Immature natural killer cell (primary cell): ENCODE measurements at places on chromosomes 2 and 18. TPM values are rescaled to one million over a fixed set of nuclear protein-coding genes. Genes with fewer than 3 reads are reported as not detected.

GRCh38 chr2:68463287-68463877 is 3.7 kb downstream of the FBXO48 start:
- no peak overlapping the region for H3K27ac ChIP-seq
- H3K4me3 ChIP-seq = no peak overlapping the region
- peaks cover 16% of the 10 kb centered on the region for H3K27me3 ChIP-seq

GRCh38 chr18:12236934-12237832 is 17.0 kb upstream of the CIDEA start:
- H3K27me3 ChIP-seq = peaks cover 15% of the 10 kb centered on the region
- peak; percentile 48 for DNase-seq
- no peaks in the 10 kb centered on the region for H3K36me3 ChIP-seq

Gene RTP5
- not detected for polyA plus RNA-seq

Gene TUBA3D
- not detected for polyA plus RNA-seq

DNA sequence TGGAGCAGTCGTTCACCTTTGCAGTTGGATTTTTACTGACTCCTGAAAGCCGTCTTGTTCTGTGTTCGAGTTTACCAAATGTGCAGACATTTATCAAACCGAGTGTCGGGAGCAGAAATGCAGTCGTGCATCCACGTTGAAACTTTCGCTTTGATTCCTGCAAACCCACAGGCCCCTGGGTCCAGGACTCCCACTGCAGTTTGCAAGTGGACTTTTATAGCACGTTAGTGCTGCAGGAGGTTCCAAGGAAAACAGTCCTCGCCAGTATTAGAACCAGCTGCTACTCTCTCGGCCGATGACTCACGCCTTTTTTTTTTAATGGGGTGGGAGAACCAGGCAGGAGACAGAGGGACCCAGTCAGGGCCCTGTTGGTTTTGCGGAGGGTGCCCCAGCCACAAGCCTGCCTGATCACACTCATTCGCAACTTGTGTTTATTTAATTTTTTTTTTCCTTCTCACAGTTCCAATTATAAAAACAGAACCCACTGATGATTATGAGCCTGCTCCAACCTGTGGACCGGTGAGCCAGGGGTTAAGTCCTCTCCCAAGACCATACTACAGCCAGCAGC is 90.1 kb downstream of the NFATC1 start:
- no peaks in the 10 kb centered on the region for H3K4me1 ChIP-seq
- DNase-seq = no peak
- no peak overlapping the region for H3K27ac ChIP-seq
- H3K36me3 ChIP-seq = no peaks in the 10 kb centered on the region

- no peaks in the 10 kb centered on the region for H3K36me3 ChIP-seq
- peak overlapping the region; percentile 33 for H3K4me3 ChIP-seq
- peaks cover 15% of the 10 kb centered on the region for H3K4me1 ChIP-seq
Observed at GRCh38 chr2:152335726-152336118, 748 bp downstream of the FMNL2 start.

DNA sequence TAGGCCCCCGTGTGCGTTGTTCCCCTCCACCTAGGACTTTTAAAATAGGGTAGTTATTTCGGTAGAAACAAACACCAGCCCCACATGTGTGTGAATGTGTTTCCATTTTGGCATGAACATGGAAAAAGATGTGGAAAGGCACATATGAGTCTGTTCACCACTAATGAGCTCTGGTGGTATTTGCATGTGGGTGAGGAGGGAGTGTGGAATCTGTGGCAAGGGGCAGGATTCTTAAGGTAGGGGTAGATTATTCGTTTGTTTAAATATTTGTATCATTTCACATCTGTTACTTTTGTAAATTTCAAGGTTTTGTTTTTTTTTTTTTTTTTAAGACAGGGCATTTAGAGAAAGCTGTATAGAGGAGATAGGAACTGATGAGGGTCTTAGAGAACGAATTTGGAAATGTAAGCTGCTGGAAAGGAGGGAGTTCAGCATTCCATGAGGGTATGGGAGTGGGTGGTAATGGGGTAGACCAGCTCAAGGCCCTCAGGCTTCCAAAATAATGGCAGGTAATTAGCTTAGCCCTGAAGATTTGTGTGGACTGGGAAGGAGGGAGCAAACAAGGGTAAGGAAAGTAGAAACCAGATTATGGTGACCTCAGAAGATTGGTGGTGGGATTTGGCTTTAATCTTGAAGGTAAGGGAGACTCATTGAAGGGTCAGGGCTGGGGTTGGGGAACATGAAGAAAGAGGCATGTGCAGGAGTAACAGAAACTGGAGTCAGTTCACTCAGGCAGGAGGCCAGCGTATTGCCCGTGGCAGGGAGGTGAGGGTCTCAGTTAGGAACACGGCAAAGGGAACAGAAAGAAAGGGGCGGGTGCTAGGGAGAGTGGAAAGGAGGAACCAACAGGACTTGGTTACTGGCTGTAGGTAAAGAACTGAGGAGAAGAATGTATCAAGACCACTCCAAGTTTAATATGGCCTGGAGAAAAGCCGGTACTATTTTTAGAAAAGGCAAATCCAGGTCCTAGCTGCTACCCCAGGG is 123.6 kb downstream of the PLB1 start:
- no peak for DNase-seq
- H3K27me3 ChIP-seq = peaks cover 6% of the 10 kb centered on the region
- no peaks in the 10 kb centered on the region for H3K36me3 ChIP-seq
- H3K4me3 ChIP-seq = no peak overlapping the region

DNA sequence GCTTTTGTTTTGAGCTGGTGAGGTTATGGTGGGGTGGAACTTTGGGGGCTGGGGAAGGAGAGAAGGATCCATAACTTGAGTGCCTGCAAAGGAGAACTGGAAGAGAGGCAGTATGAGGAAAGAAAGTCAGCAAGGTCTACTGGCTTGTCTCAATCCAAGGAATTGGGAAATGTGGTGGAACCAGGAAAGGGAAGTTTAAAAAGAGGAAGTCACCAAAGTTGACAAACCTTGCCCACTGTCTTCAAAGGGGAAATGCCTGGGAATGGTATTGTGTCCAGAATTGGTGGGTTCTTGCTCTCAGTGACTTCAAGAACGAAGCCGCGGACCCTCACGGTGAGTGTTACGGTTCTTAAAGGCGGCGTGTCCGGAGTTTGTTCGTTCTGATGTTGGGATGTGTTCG is 304.1 kb upstream of the FAM98A start:
- DNase-seq = no peak
- no peaks in the 10 kb centered on the region for H3K4me1 ChIP-seq
- H3K36me3 ChIP-seq = no peaks in the 10 kb centered on the region
- no peak overlapping the region for H3K27ac ChIP-seq
- H3K4me3 ChIP-seq = no peak overlapping the region

DNA sequence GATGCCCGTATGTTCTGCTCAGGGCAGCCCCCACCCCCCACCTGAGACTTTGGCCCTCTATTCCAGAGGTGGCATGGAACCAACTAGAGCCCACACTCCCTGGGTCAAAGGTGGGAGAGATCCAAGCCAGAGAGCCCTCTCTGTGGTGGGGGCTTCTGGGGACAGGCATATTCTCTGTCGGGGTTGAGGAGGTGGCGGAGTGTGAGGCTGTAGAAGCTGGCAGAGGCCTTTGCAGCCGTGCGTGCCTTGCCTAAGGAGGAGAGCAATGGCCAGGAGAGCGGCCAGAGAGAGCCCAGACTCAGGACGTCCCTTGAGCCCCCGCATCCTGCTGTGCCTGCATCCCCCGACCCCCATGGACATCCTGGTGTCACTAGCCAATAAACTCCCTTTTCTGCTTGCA is 79.2 kb upstream of the HPCAL1 start:
- DNase-seq = no peak
- H3K36me3 ChIP-seq = no peaks in the 10 kb centered on the region
- H3K4me1 ChIP-seq = no peaks in the 10 kb centered on the region
- H3K27ac ChIP-seq = no peak overlapping the region

DNA sequence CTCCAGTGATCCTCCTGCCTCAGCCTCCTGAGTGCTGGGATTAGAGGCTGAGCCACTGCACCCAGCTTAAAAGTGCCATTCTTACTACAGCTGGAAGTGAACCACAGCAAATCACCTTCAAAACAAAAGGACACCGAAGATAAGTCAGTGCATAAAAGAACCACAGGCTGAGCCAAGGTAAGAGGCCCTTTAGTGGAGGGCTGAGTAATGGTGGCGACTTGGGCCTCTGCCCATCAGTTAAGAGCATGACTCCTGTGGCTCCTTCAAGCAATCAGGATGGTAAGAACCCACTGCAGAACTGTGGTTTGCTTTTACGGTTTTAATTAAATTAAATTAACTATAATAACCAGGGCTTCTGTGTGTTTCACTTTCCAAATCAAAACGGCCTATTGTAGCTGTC is 75.1 kb downstream of the CTAGE1 start:
- peak overlapping the region; percentile 95 for H3K4me3 ChIP-seq
- peaks cover 92% of the 10 kb centered on the region for H3K4me1 ChIP-seq
- peak; percentile 81 for DNase-seq
- peaks cover 21% of the 10 kb centered on the region for H3K27me3 ChIP-seq

- peaks cover 13% of the 10 kb centered on the region for H3K4me1 ChIP-seq
- peaks cover 13% of the 10 kb centered on the region for H3K27me3 ChIP-seq
- H3K36me3 ChIP-seq = no peaks in the 10 kb centered on the region
Observed at GRCh38 chr2:207180741-207181140, 15.0 kb upstream of the KLF7 start.

Gene IL36A
- not detected for polyA plus RNA-seq

DNA sequence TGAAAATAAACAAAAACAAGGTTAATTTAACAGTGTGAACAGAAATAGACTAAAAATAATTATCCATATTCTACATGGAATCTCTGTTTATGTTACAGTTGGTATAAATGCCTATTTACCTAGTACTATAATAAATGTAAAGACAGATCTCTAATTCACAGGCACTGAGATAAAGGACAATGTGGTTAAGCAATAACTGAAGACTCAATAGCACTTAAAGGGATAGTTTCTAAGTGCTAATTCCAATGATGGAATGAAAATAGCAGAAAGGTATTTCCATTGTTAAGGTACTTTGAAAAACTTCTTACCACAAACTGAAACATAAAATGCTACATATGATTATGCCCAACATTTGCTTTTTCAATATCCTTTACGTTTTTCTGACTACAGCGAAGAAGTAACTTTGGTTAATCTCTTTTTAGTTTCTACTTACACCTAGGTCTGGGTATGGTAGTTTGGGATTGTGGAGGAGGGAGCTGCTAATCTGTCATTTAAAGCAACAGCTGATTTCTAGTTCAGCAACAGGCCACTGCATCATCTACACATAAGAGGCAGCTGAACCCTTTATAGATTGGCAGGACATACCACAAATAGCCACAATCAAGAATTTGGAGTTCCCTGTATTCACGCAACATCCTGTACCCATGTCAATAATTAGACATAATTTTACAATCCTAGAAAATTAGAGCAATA is 27.2 kb downstream of the MAP4K3 start:
- H3K36me3 ChIP-seq = no peaks in the 10 kb centered on the region
- H3K27ac ChIP-seq = no peak overlapping the region
- H3K27me3 ChIP-seq = no peaks in the 10 kb centered on the region
- no peak for DNase-seq
- H3K4me1 ChIP-seq = peaks cover 15% of the 10 kb centered on the region

GRCh38 chr2:34991508-34992274 is 1363.9 kb upstream of the CRIM1 start:
- H3K4me1 ChIP-seq = no peaks in the 10 kb centered on the region
- H3K36me3 ChIP-seq = peaks cover 6% of the 10 kb centered on the region
- H3K27me3 ChIP-seq = no peaks in the 10 kb centered on the region
- H3K27ac ChIP-seq = no peak overlapping the region

Gene ZSCAN30
- polyA plus RNA-seq = 3.4 TPM

GRCh38 chr2:42792087-42792582 is 248 bp downstream of the HAAO start:
- H3K36me3 ChIP-seq = peaks cover 12% of the 10 kb centered on the region
- no peak for DNase-seq
- H3K4me3 ChIP-seq = peak overlapping the region; percentile 76

GRCh38 chr2:96913398-96914202 is 43.7 kb upstream of the SEMA4C start:
- peak overlapping the region; percentile 87 for H3K27ac ChIP-seq
- peak overlapping the region; percentile 93 for H3K4me3 ChIP-seq
- DNase-seq = peak; percentile 66

DNA sequence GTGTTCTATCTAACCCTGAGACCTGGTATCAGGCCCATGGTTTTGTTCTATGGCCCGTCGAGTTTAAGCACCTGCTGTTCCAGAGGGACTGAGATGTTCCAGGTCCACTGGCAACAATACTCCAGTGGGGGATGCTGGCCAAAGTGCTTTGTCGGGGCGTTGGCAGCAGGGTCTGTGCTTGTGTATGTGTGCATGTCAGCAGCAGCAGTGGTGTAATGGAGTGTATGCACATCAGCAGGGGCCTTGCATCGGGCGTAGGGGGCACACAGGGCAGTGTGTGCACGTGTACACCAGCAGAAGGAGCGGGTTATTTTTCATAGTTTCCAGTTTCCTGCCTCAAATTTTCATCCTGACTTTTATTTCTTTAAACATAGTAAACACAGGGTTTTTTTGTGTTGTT is 37.8 kb upstream of the THUMPD2 start:
- peaks cover 14% of the 10 kb centered on the region for H3K27me3 ChIP-seq
- no peak overlapping the region for H3K4me3 ChIP-seq
- DNase-seq = no peak
- H3K27ac ChIP-seq = no peak overlapping the region

GRCh38 chr2:127596311-127597045 is 49.5 kb upstream of the GPR17 start:
- no peaks in the 10 kb centered on the region for H3K36me3 ChIP-seq
- H3K4me3 ChIP-seq = no peak overlapping the region
- no peak for DNase-seq
- peaks cover 4% of the 10 kb centered on the region for H3K27me3 ChIP-seq

DNA sequence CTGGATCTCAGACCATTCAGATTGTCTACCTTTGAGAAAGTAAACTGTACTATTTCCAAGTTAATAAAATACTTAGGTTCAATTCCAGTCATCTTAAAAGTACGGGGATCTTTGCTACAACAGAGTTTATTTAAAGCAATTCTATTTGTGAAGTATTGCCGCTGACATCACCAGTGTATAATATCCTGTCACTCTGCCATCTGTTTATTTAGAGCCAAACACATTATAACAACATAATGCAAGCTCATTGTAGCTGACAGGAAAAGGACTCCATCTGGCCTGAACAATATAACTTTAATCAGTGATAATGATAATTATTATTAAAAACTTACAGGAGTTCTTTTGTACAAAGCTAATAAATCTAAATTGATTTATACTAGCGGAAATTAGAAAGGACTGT is 786.8 kb downstream of the ERBB4 start:
- H3K27ac ChIP-seq = no peak overlapping the region
- DNase-seq = no peak
- H3K4me1 ChIP-seq = no peaks in the 10 kb centered on the region
- H3K27me3 ChIP-seq = peaks cover 2% of the 10 kb centered on the region

DNA sequence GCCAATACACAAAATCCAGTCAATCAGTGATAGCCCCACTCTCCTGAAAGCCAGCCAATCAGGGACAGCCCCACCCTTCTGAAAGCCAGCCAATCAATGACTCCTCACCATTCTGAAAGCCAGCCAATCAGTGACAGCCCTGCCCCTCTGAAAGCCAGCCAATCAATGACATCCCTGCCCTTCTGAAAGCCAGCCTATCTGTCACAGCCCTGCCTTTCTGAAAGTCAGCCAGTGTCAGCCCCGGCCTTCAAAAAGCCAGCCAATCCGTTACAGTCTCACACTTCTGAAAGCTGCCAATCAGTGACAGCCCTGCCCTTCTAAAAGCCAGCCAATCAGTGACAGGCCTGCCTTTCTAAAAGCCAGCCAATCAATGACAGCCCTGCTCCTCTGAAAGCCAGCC is 95.9 kb upstream of the HDAC4 start:
- H3K4me1 ChIP-seq = no peaks in the 10 kb centered on the region
- DNase-seq = no peak

Gene COL6A3
- not detected for polyA plus RNA-seq
